NCI-H1105 (cell line): ENCODE measurements at places on chromosomes 7 and 10.

DNA sequence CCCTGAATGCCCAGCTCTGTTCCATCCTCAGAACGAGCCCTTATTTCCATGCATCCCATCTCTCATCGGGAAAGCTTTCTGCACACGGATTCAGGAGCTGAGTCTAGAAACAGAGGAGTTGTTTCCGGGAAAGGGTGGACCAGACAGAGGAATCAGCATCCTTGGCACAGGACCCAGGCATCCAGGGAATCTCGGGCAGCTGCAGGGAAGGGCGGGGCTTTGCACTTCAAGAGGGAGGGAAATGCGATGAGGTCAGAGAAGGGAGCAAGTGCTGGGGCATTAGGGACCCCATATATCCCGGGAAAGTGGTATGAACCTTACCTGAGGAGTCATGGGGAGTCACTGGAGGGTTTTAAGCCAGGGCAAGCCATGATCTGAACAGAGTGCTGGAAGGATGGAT lies 68.5 kb downstream of the NPTX2 start:
- no peak for DNase-seq

- no peak for DNase-seq
Observed at GRCh38 chr7:124013306-124013705, 19.6 kb downstream of the TMEM229A start.

GRCh38 chr7:68209486-68209885 lies 1212.9 kb downstream of the TYW1 start:
- no peak for DNase-seq

DNA sequence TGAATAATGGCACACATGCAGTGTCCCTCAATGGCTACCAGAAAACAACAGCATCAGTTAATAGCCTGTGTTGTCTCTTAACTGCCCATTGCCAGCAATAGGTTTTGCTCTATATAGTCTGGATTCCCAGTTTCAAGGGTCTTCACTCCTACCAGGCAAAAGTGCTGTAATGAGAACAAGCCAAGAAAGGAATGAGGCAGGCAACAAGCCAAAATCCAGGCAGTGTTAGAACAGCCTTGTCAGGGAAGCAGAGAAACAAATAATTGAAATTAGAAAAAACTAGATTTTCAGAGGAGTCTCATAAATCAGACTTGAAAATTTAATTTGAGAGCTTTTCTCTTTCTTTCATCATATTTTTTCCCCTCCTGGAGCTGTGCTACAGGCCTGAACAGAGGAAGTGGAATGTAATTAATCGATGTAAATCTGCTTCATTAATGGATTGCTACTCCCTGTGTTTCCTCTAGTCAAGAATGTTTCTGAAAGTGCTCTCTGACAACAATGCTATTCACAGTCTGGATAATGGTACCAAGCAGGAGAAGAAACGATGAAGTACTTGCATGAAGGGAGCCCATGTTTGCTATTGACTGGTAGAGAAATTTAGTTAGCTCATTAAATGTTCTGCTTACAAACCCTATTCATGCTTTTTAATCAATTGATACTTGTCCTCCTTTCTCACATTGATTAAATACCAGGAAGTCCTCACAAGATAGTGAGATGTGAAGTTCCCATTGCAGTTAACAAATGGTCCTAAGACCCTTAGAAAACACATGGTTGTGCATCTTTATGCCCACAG lies 202.0 kb upstream of the LRRTM3 start:
- no peak for DNase-seq

DNA sequence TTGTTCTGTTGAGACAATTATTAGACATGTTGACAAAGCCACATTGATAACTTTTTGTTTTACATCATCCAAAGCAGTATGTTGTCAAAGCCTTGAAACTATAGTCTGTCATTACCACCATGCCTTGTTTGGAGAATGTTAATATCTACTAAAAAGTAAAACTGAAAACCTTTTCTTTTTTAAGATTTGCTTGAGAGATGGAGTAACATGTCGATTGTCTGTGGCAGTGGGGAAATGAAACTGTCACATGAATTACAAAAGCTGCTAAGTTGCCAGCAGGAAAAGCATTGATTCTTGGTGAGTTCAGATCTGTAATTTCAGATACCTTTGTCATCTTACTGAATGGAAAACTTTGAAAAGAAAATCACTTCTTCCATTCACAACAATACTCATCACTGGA lies 69.1 kb downstream of the TFPI2 start:
- DNase-seq, result no peak

GRCh38 chr7:7251742-7252141 lies 69.4 kb downstream of the C1GALT1 start:
- no peak for DNase-seq
